Sigmoid colon (tissue), 7 donors: ENCODE measurements at places on chromosomes 7 and 10. TPM values are rescaled to one million over a fixed set of nuclear protein-coding genes. Genes with fewer than 3 reads are reported as not detected.
A peak's percentile ranks its signal among the peaks of the same experiment; 100 is the strongest.

The CPA2 gene
- 1.6 TPM for polyA plus RNA-seq

The CFAP69 gene
- polyA plus RNA-seq, result 1.2 TPM

The EN2 gene
- polyA plus RNA-seq, result not detected

The PRKCQ gene
- 0.23 TPM for polyA plus RNA-seq

The CDNF gene
- polyA plus RNA-seq, result not detected

The ABLIM1 gene
- 49.5 TPM for polyA plus RNA-seq

The MYO1G gene
- polyA plus RNA-seq, result 2.8 TPM

The ZNF479 gene
- not detected for polyA plus RNA-seq

The MYL10 gene
- not detected for polyA plus RNA-seq

The CCL24 gene
- polyA plus RNA-seq, result 24.4 TPM

The CFAP46 gene
- polyA plus RNA-seq, result not detected

The FAM24A gene
- polyA plus RNA-seq, result not detected

The CFTR gene
- polyA plus RNA-seq, result 39.9 TPM

The MAP3K8 gene
- 7.2 TPM for polyA plus RNA-seq

The LRIT1 gene
- not detected for polyA plus RNA-seq

The STEAP4 gene
- polyA plus RNA-seq, result 0.23 TPM

The COL1A2 gene
- 12.3 TPM for polyA plus RNA-seq

The ITIH2 gene
- not detected for polyA plus RNA-seq

The ZC3HAV1L gene
- 0.92 TPM for polyA plus RNA-seq

The LRRC4 gene
- polyA plus RNA-seq, result 1.4 TPM

DNA sequence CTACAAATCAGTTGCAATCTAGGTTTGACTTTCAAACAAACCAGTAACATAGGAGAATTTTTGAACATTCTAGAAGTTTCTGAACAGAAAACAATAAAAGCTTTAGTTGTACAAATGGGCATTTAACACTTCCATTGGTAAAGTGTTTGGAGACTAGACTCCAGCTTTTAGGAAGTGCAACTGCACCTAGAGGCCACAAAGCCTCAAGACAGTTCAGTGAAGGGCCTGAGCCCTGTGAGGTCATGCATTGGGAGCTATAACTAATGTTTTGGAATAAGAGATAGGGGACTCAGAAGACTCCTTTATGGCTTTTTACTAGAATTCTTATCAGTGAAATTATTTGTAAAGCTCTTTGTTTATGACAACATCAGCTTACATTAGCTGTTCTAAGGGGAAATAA lies 3.0 kb upstream of the EPHB6 start:
- no peak for DNase-seq

DNA sequence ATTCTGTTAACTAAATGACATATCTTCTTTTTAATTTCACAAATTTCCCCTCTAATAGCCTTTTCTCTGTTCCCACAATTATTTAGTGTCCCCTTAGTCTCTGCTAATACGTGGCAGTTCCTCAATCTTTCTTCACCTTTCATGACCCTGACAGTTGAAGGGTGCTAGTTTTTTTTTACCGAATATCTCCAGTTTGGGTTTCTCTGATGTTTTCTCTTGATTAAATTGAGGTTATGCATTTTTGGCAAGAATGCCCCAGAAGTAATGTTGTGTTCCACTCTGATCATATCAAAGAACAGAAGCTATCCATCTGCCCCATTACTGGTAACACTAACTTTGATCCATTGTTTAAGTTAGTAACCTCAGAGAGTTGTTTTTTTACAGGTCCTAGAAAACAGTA lies 133.6 kb upstream of the ASAH2 start:
- no peak for DNase-seq

DNA sequence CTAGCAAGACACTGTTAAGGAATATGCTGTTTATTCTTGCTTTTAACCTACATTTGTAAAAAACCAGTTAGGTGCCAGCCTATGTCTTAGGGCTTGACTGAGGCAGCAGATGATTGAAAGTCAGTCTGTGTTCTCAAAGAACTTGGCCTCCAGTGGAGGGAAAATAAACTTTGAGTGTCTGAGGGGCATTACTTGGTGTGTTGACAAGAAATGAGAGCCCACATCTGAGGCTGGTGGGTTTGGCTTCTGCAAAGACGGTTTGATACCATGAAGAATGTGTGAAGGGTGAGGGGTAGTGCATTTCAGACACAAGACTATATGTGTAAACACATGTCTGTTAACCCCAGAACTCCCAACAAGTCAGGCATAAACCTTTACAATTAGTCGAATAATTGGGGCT lies 28.5 kb downstream of the CCSER2 start:
- no peak for DNase-seq

GRCh38 chr7:139452958-139453672 lies 30.4 kb downstream of the KLRG2 start:
- DNase-seq, result no peak

GRCh38 chr7:71221049-71221448 lies 89.1 kb downstream of the GALNT17 start:
- DNase-seq, result no peak

DNA sequence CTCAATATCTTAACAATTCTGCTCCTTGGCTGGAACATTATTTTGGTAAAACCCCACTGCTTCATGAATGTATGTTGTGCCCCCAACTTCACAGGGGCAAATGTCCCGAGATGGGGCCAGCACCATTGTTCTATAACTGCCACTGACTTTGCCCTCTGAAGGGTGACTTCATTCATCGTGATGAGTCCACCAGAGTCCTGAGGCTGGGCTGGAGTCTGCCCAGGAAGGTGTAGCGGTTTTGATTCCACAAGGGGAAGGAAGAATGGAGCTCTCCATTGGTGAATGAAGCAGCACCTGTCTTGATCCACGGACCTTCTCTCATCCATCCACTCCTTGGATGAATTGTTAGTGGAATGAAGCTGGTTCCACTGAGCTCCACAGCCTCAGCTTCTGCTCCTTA lies 18.4 kb downstream of the AKR1B1 start:
- no peak for DNase-seq

DNA sequence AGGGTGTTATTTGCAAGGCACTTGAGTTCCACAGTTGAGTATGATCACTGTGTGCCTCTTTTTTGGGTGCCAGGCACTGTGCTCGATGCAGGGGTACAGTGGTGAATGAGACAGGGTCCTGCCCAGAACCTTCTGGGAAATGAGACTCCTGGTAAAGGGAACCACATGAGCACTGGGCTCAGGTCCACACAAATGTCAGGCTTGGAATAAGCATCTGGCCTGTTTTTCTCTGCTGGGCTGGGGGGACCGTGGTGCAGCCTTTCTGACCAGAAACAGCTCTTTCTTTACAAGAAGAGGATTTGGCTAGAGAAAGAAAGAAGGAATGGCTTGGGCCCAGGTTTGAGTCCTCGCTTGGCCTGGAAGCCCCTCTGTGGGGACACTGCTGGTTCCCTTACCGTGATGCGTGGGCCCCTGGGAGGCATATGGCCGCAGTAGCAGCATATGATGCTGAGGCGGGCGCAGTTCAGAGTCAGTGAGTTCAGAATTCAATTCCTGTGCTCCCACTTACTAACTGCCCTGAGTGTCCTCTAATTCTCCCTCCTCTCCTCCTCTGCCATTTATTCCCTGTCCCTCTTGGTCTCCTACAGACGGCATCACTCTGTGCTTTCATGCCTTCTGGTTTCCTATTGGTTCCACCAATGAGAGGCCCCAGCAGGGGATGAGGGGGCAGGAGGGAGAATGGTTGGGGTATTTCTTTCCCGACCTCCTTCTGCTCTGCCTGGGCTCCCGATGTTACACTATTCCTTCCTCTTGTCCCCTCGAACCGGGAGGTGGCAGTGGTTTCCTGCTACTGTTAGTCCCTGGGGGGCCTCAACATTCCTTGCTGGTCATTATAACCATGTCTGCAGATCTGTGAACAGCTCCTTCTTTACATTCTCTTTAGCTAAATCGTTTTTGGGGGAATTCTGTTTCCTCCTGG lies 9.6 kb upstream of the KCP start:
- peak; percentile 49 for DNase-seq

- no peak for DNase-seq
These were observed 552.1 kb downstream of the PARD3 start for GRCh38 chr10:34262985-34263384.

DNA sequence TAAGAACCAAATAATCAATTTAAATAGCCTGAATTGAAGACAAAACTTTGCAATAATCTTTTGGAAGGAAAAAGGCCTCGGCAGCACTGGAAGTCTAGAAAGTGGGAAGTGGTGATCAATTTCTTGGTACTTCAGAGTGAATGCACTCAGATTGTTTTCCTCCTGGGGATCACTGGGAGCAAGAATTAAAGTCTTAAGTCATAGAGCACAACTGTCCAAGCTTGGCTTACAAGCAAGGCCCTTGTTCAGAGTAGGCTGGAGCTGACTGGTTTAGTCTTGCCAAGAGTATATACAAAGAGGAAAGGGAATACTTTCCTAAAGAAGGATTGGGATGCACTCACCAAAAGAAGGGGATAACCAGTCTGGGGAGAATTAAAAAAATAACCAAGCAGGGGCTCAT lies 637.1 kb downstream of the CCSER2 start:
- no peak for DNase-seq

- DNase-seq, result no peak
These were observed 232.2 kb downstream of the KIAA1217 start for GRCh38 chr10:24440817-24441797.

DNA sequence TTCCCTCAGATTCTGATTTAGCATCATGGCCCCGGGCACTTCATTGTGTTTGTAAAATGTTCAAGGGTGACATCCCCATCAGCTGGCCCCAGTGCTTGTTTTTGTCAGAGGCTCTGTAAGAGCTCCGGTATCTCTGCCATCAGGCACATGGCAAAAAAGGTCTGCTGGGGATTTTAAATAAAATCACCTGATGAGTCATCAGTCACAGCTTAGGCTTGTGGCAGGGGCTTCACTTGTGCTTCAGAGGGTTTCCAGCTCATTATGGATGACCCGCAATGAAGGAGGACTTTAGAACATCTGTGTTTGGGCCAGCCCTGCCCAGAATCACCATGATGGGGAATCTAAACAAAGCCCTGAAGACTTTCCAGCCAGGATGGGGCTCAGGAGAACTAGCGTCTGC lies 259.9 kb downstream of the ZEB1 start:
- DNase-seq, result no peak

GRCh38 chr7:129494041-129494440 lies 8.3 kb upstream of the SMKR1 start:
- DNase-seq, result no peak

DNA sequence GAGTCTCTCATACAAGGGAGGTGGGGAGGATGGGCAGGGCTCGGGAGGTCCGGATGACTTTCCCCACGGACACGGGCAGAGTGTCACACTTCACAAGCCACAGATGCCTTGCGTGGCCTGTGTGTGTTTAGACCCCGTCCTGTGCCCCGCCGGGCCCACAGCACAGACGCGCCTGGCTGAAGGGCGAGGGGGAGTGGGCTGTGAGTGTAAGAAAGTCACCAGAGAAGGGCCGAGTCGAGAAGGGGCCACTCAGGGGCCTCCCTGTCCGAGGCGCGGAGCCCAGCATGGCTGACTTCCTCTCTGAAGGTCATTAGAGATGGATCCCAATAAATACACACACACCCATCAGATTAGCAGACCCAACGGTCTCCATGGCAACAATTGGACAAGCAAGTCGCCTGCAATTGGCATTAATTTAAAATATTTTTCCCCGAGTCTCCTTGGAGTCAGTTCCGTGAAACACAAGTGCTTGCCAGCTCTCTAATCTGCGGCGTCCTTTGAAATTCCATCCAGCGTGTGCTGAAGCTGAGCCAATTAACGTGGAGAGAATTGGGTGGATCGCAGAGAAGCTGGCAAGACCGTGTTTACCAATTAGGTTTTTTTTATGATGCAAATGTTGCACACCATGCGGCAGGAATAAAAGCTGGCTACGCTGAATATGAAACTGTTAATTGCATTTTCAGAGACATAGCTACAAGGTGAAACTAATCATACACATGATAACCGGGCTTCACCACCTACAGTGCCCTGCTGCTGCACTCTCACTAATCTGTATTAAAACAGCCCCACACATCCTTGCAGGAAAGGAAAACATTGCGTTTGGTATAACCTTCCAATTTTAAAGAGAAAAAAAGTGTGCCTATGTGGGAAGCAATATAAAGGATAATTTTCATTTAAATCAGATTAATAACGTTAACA lies 571.2 kb downstream of the PTPRN2 start:
- no peak for DNase-seq

GRCh38 chr10:90062786-90063185 lies 361.4 kb downstream of the KIF20B start:
- DNase-seq, result no peak

DNA sequence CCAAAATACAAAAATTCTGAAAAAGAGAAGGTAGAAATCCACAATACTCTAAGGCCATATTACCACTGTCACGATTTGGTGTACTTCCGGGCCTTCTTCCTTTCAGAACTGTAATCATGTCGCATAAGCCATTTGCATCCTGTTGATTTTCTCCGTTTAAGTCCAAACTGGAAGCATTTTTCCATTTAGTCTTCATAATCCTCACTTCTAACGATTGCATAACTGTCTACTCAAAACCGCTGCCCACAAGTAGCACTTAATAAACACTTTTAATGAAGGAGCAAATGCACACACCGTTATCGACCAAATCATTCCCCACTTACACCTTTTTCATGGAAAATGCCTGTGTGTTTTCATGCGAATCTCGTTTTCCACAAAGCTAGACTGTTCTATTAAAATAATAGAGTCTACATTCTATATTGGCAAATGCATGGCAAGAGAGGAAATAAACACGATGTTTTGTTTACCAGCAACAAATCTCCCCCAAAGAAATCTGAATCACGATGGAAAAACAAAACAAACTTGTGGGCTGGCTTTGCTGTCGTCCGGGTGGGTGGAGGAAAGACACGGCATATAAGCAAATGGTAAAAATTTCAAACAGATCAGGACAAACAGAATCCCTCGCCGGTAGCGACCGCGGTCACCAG lies 1.0 kb downstream of the ATE1 start:
- DNase-seq, result no peak

GRCh38 chr10:132844069-132844809 lies 58.3 kb upstream of the NKX6-2 start:
- DNase-seq, result no peak

DNA sequence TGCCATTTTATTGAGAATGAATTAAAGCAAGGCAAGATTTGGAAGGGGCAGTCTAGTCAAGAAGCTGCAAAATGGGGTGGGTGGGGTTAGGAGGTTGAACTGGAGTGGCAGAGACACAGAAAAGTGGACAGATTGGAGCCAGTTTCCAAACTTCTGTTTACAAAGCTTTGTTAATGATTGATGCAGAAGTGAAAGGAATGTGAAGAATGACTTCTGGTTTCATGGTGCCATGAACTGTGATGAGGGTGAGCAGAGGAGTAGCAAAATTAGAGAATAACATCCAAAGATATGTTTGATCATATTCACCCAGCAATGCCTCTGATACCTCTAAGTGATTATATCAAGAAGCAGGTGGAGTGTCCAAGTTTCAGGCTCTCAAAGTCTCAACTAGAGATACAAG lies 1118.0 kb upstream of the C7orf33 start:
- no peak for DNase-seq

- no peak for DNase-seq
These were observed 27.9 kb downstream of the PON1 start for GRCh38 chr7:95296456-95296855.

DNA sequence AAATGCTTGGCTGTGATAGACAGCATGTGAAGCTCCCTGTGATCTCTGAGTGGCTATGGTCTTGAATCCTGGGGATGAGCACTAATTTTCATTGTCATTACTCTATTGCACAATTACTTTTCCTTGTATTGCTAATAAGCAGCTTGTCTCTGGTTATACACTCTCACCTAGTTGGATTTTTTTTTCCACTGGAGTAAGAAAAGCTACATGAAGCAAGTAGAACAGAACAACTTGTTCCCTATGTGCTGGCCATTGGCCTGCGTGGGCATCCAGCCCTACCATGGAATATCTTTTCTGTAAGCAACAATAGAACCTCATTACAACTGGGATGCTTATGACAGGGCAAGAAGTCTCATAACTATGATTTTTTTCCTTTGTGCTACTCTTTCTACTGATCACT lies 807.4 kb downstream of the TNS3 start:
- DNase-seq, result no peak
